Fibroblast of pulmonary artery (primary cell): ENCODE measurements at places on chromosomes 7 and 10.

GRCh38 chr10:1206101-1206500 is 149.9 kb downstream of the WDR37 start:
- DNase-seq: no peak

GRCh38 chr10:71397296-71398212 is 834 bp downstream of the CDH23 start:
- DNase-seq: no peak

DNA sequence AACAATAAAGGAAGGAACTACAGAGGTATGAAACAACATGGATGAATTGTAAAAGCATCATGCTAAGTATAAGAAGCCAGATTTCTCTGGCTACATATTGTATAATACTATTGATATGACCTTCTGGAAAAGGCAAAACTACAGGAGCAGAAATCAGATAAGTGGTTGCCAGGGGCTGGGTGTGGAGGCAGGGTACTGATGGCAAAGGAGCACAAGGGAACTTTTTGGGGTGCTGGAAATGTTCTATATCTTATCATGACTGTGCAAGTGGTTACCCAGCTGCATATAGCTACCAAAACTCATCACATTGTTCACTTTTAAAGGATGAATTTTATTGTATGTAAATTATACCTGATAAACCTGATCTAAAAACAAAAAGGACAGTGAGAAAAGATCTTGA is 72.4 kb downstream of the SKAP2 start:
- DNase-seq: no peak

DNA sequence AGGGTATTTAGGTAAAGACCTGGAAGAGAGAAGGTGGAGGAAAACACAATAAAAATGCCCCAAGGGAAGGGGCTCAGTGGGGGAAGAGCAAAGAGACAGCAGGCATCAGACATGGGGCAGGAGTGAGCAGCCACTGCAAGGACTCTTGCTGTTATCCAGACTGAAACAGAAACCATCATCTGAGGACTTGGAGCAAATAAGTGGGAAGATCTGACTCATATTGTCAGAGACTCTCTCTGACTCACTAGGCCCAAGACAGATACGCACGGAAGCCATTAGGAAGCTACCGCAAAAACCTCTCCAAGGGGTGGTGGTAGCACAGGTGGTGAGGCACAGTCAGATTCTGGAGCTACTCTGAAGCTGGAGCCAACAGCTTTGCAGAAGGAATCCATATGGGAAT is 110.7 kb downstream of the RNF32 start:
- peak; percentile 70 for DNase-seq

DNA sequence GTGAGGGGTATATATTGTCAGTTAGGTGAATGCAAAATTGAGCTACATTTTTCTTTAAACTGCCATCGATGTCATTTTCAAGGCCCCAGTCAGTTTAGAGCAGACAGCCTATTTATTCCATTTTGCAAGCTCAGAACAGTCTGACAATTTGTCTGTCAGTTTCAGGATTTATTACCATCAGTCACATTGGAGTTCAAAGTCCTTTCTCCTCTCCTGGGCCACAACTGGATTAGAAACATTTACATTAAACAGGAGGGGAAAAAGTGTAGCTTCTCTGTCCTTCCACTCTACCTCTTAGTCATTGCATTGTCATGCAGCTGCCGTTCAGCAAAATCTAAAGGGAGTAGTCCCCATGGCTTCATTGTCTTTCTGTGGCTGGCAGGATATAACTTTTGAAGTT is 3.5 kb upstream of the GHITM start:
- DNase-seq: no peak

- DNase-seq: no peak
Measured at GRCh38 chr10:8800426-8800825, 745.9 kb downstream of the GATA3 start.

- DNase-seq: peak; percentile 86
Measured at GRCh38 chr7:36128448-36129047, 24.5 kb upstream of the EEPD1 start.

GRCh38 chr7:135466442-135467206 is 43.3 kb downstream of the CNOT4 start:
- DNase-seq: no peak

DNA sequence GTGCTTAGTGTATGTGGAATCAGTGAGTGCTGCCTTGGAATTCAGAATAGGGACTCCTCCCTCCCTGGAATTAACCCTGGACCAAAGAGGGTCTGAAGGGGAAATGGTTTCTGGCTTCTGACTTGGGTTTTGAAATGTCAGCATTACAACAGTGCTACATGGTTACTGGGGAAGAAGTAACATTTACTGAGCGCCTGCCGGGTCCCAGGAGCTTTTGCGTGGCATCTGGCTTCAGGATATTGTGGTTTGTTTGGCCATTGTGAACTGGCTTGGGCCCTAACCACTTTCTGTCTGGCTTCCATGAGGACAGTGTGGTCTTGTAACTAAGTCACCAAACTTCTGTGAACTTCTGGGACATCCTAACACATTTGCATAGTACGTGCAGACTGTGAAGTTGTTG is 21.3 kb downstream of the TSPAN15 start:
- no peak for DNase-seq
